Purkinje cell (primary cell): ENCODE measurements at places on chromosomes 13 and 19. TPM values are rescaled to one million over a fixed set of nuclear protein-coding genes. Genes with fewer than 3 reads are reported as not detected.

The ICAM4 gene
- polyA plus RNA-seq: not detected in 2 replicates

The FCAR gene
- not detected in 2 replicates for polyA plus RNA-seq

The ZNF723 gene
- 4.7 and 11.7 TPM in 2 replicates for polyA plus RNA-seq

The ATP11A gene
- polyA plus RNA-seq: 0.52 and 1.5 TPM in 2 replicates

The CBY2 gene
- polyA plus RNA-seq: not detected in 2 replicates

The RGL3 gene
- 3.5 TPM in 1 of 2 replicates, not detected in the other for polyA plus RNA-seq

The VSTM2B gene
- 2.0 and 7.3 TPM in 2 replicates for polyA plus RNA-seq
